Right kidney (tissue), 9 donors: ENCODE measurements at places on chromosomes 2 and 18.

DNA sequence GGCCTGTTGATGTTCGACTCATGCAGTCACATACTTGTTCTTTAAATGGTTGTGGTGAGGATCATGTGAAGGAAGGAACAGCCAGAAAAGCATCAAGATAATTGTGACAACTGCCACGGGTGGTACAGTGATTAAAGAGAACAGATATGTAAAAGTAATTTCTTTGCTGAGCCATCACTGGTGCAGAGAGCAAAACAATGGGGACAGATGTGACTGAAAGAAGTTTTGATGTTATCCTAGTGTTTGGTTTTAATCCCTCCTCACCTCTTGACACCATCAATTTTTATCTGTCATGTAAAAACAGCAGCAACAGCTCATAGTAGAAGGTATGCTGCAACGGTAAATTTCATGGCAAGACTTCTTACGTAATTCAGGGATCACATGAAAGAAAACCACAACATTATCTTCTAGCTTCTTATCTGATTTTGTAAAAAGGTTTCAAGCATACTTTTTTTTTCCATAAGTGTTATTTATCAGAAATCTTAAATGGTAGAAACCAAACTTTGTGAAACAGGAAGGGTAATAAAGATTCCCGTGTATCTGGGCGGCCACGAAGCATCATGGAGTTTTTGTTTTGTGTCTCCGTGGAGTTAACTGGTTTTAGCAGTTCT lies 65.2 kb downstream of the PLCL1 start:
- no peak for DNase-seq

DNA sequence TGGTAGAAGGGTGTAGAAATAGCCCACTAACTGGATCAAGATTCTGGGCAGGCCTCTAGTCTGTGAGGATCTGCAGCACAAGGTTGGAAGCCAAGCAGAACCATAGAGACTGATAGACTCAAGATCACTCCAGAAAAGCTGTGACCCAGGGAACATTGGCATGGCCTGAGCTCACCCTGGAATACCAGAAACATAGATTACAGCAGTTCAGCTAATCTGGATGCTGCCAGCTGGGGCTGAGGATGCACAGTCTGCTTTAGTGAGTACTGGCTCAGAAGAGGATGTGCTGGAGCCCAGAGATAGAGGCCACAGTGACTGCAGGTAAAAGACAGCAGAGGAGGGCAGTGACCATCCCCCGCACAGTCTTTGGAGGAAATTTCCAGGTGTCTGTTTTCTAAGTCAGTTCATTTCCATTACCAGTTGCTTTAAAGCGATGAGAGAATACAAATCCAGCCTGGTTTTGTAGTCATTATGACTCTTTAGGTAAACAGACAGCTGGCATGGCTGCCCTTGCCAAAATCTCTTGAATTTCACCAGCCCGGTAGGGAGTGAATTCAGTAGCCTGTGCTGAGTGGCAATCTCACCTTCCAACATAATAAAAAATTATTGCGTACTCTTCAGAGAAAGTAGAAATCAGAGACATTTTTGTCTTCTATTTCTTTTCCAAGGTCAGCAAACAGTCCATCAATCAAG lies 119.2 kb downstream of the ANTXR1 start:
- DNase-seq: no peak

GRCh38 chr2:88669482-88670214 lies 21.8 kb upstream of the RPIA start:
- no peak for DNase-seq

DNA sequence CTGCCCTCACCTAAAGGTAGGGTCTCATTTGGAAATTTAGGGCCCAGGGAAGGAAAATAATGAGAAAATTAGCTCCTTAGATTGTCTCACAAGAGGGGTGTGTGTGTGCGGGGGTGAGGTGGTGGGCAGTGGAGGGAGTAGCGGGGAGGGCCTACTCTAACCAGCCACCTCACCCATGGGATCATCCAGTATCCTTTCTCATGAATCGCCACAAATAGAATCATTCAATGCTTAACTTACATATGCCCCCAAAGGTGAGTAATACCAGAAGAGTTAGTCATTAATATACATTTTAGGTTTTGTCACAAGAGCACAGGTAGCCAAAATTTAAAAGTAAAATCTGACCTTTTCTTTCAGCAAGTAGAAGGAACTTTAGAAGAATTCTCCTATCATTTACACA lies 122.1 kb downstream of the PLEKHM3 start:
- DNase-seq: no peak

DNA sequence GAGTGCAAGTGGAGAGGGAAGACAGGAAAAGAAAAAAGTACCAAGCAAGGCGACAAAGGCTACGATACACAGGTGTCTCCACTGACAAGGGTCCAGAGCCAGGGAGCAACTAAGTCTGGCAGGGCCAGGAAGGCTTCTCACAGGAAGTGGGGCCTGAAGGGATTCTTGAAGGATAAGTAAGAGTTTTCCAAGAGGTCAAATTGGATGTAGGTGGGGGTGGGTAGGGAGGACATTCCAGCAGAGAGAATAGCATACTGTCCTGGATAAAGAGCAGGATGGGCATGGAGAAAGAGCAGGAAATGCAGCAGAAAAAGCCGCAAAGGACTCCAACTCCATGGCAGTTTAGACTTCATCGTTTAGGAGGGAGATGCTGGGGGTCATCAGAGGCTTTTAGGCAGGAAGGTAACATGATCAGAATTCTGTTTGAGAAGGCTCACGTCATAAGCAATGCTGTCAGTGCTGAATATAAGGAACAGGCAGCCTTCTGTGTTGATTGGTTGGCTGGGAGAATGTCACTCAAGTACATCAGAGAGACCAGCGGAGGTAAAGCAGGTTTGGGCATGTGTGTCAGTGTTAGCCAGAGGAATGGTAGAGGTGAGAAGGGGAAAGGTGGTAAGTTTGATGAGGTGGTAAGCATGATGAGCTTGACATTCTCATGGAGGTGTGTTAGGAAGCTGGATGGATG lies 35.1 kb downstream of the ARHGAP25 start:
- no peak for DNase-seq

GRCh38 chr2:152015552-152015951 lies 83.3 kb downstream of the CACNB4 start:
- no peak for DNase-seq

DNA sequence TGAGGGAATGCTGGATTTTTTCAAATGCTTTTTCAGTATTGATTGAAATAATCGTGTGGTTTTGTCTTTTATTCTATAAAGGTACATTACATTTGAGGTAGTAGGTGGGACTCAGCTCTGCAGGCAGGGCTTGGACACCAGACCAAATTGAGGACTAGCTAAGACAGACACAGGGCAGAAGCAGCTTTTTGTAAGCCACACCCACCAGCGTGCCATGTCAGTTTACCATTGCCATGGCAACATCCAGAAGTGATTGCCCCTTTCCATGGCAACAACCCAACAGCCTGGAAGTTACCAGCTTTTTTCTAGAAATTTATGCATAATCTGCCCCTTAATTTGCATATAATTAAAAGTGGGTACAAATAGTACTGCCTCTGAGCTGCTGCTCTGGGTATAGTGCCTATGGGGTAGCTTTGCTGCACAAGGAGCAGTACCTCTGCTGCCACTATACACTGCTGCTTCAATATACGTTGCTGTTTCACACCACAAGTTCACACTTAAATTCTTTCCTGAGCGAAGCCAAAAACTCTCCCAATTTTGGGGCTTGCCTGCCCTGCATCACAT lies 23.6 kb upstream of the VWA3B start:
- DNase-seq: no peak

DNA sequence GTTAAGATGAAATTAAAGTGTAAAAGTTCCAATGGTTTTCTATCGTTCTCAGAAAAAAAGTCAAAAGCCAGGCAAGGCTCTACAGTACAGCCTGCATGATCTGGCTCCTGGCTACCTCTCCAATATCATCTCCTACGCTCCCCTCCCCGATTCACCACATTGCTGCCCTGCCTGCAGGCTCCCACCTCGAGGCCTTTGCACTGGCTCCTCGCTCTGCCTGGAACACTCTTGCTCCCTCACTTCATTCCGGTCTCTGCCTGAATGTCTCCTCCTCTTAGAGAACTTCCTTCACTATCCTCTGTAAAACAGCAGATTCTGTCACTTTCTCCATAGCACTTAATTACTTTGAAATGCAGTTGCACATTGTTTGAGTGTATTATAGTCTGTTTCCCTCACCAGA lies 72.5 kb downstream of the KLF7 start:
- no peak for DNase-seq

- DNase-seq: peak; percentile 70
These were observed 60.3 kb upstream of the AGPS start for GRCh38 chr2:177332026-177332991.

DNA sequence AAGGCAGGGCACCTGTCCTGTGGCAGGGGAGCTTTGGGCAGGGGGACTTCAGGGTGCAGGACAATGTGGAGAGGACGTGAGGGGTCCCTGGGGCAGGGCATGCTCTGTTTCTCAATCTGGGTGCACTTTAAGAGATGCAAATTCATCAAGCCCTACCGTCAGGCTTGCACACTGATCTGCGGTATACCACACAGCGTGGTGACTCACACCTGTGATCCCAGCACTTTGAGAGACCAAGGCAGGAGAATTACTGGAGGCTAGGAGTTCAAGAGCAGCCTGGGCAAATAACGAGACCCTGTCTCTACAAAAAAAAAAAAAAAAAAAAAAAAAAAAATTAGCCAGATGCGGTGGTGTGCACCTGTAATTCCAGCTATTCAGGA lies 10.2 kb upstream of the GPC1 start:
- DNase-seq: no peak

DNA sequence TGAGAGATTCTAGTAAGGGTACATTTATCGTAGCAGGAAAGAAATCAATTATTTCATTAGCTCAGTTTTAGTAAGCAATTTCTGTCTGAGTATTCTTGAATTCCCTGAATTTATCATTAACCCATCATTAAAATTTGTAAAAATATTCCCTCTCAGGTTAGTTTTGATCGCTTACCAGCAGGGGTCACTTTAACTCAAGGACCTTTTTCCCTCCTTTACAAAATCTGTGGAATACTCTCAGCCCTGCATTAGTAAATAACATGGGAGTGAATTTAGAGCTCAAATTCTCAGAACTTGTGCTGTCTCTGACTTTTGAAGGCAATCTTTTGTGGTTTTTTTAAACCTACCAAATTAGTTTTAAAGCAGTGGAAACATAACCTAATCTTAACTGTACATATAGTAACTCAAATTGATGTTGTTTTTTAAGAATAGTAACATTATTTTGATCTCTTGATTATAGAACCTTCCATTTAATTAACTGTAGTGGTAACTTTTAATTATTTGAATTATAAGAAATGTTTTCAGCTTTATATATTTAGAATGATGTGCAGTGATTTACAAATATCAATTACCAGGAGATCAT lies 97.2 kb downstream of the AGPS start:
- DNase-seq: peak; percentile 18

- no peak for DNase-seq
These were observed 321.7 kb downstream of the TXNL1 start for GRCh38 chr18:56316727-56317126.

GRCh38 chr2:58959996-58960395 lies 718.9 kb upstream of the FANCL start:
- DNase-seq: no peak

- DNase-seq: no peak
These were observed 12.0 kb downstream of the EPC2 start for GRCh38 chr2:148656516-148656915.

- DNase-seq: no peak
These were observed 25.1 kb downstream of the DNPEP start for GRCh38 chr2:219362524-219363164.

- DNase-seq: no peak
These were observed 214.5 kb downstream of the DSEL start for GRCh38 chr18:67302043-67302442.

GRCh38 chr2:217808326-217808725 lies 194.5 kb downstream of the TNS1 start:
- no peak for DNase-seq

- no peak for DNase-seq
These were observed 827.6 kb downstream of the RNF144A start for GRCh38 chr2:7744827-7745226.

- DNase-seq: no peak
These were observed 10.1 kb downstream of the AMER3 start for GRCh38 chr2:130765464-130765863.

DNA sequence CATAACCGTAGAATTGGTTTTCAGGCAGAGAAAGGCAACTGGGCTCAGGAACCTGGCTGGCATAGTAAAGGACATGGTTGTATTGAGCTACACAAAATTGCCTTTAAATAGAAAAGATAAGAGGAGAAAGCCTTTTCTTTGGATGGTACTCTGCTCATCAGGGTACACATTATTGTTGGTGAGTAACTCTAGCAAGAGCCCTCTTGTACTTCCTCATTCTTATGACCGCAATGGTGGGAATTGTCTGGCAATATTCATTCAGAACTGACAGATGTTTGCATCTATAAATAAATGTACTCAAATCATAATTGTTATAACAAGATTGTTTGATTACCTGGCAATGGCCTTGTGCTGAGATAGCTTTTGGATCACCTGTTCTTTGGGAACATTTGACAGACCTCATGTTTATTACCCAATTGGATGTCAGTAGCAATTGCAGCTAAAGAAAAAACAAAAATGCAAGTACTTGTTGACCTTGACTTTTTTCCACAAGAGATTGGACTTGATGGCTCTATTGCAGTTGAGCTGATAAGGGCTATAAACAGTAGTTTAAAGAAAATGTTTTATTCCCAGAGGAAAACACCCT lies 43.9 kb downstream of the MEIS1 start:
- no peak for DNase-seq

DNA sequence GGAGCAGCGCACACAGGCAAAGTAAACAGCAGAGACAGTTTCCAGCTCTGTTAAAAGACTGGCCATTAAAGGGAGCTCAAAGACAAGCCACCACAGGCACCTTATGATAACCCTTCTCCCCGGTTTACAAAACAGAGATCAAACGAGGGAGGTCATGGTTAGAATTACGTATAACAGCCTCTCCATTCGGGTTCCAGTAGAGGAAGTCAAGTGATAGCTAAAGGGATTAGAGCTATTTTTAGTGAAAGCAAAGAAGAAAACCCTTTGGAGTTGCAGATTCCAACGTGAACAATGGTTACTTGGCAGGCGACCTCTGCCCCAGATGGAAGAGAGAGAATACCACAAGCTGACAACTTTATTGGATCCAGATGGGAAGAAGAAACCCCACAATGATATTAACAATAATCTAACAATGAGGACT lies 31.2 kb upstream of the EDAR start:
- DNase-seq: no peak

DNA sequence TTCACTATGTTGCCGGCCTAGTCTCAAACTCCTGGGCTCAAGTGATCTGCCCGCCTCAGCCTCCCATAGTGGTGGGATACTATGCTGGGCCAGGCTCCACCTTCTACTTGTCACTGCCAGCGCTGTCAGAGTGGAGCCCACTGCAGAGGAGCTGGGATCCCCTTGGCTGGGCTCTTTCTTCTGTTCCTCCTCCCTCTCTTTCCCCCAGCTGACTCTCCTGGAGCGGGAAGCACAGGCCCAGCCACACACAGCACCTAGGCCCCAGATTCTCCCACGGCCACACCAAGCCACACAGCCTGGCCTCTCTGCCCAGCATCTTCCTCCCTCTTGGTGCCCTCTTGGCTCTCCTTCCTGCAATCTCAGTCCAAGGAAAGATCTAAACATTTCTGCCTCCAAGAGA lies 3.7 kb upstream of the GAREM2 start:
- DNase-seq: no peak

DNA sequence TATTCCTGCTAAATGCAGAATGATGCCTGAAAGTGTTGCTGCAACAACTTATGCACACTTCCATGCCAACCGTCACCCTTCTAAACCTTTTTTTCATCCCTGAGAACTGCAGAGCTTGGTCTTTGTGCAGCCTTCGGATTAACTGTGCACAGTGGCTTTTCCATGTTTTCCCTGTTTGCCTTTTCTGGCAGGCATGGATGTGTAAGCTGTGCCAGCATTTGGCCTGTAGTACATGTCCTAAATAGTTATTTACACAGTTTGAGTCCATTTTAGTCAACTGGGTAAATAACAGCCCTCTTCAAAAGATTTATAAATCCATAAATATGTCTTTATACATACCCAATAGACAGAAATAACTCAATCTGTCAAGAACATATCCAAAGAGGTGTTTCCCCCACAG lies 31.5 kb downstream of the MEIS1 start:
- DNase-seq: no peak
